ENCODE measurements at places on chromosomes 11 and 22. TPM values are rescaled to one million over a fixed set of nuclear protein-coding genes. Genes with fewer than 3 reads are reported as not detected.

HEPN1 gene
- not detected for total RNA-seq

NFRKB gene
- 63.9 TPM for total RNA-seq

MGAT3 gene
- total RNA-seq = 12.9 TPM

GLYAT gene
- total RNA-seq = not detected

RIMBP3B gene
- 0.60 TPM for total RNA-seq

ARHGAP20 gene
- total RNA-seq = 13.7 TPM

All from camera-type eye (tissue), 1 donor.